ENCODE measurements at places on chromosomes 13 and 19.

- DNase-seq: no peak
Observed at GRCh38 chr19:41697198-41697855, 9.3 kb upstream of the CEACAM7 start.

GRCh38 chr13:80695841-80696240 lies 354.9 kb upstream of the SPRY2 start:
- no peak for DNase-seq

DNA sequence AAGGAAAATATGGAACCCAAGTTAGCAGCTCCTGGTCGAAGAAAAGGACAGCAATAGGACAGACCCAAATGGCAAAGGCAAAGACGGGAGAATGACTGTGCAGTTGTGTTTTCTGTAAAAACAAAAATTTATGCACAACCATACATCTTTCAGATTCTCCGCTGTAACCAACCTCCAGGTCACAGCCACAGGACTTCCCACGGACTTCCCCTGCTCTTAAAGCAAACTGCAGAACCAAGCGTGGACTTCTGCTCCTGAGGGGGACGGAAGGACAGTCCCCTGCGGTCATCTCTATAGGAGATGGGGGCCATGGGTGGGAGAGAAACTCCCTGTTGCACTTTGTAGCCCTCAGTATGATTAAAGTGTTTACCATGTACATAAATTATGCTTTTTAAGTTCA lies 2.5 kb downstream of the GRTP1 start:
- no peak for DNase-seq

GRCh38 chr19:13013649-13014048 lies 18.4 kb downstream of the NFIX start:
- no peak for DNase-seq

DNA sequence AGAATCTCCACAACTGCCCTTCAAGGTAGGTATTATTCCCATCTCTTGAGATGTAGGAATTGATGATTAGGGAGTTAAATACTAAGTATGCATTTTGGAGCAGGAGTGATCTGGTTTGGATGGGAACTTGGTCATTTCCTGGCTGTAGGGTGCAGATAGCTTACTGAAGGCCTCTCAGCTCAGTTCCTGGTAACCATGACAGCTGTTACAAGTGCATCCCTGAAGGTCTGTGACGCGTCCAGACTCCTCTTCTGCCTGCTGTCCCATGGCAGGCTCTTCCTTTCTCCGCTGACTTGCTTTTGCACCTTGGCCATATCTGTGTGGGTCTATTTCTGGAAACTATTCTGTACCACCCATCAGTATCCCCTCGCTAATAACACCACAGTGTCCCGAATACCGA lies 387.8 kb downstream of the ZNF536 start:
- DNase-seq: no peak

- no peak for DNase-seq
Observed at GRCh38 chr19:30879736-30880135, 469.5 kb downstream of the TSHZ3 start.

DNA sequence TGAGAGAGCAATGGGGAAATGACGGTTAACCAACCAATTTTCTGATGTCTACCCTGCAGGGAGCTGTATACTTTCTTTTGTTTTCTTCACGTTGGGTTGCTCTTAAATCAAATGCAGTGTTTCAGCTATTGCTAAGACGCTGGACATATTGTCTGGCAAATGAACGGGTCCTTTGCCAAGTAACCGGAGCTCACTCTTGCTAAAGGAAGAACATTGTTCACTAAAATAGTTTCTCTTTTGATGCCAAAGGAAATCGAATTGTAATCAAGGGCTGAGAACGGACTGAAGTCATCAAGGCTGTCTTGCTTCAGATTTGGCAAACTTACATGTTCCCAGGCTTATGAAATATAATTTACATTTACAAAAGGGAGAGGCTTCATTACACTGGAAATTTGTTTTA lies 142.3 kb upstream of the ARGLU1 start:
- no peak for DNase-seq

DNA sequence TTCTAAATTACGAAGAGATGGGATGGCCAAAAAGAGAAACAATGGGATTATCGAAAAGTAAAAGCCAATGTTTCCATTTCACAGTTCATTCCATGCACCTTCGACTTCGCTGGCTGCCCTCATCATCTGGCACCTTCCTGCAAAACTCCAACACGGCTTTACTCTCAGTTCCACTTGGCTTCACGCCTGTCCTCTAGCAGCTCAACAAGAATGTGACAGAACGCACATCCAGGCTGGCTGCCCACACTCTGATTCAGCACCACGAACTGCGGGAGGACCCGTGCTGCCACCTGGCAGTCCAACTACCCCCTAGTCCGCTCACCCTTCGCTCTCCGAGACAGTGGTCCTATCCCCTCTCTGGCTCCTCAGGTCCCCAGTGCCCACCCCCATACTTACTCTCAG lies 11.7 kb downstream of the ATP7B start:
- DNase-seq: peak; percentile 59

DNA sequence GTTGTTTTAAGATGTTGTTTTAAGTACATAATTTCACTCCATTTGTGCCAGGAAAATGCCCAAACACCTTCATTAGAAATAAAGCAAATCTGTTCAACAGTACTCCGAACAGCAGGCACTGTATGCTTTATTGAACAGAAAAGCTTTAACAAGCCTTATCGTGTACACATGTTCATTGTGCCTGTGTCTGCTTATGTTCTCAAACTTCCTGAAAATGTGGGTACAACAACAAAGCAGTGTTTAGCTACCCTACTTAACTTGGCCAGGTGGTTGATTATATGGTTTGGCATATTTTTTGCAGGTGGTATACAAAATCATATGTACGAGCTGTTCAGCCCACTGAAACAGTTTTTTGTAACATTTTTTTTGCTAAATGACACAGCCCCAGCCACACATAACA lies 718.0 kb downstream of the DACH1 start:
- DNase-seq: no peak

DNA sequence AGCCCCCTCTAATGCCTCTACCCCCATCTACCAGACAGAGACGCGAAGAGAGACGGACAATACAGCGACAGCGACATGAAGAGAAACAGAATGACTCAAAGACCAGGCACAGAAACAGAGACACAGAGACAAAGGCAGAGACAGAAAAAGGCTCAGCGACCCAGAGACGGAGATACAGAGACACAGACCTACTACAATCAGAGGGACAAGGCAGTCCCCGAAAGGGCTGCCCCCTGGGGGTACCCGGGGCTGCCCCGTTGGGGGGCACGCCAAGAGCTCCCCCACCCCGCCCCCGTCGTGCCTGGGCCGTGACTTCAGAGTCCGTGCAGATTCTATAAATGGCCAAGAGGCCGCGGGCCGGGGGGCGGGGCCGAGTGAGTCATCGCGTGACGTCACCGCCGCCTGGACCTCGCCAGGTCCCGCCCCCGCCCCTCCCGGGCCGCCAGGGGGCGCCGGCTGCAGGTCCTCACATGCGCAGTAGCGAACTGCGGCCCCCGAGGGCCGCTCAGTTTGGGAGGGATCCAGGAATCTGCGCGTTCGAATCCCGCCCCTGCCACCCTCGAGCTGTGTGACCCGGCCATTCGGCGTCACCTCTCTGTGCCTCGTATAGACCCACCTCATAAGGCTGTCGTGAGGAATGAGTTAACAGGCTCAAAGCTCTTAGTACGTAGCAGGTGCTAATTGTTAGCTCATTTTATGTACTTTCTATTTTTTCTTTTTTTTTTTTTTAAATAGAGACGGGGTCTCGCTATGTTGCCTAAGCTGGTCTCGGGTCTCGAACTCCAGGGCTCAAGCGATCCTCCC lies 2.7 kb upstream of the CNN1 start:
- peak; percentile 47 for DNase-seq

DNA sequence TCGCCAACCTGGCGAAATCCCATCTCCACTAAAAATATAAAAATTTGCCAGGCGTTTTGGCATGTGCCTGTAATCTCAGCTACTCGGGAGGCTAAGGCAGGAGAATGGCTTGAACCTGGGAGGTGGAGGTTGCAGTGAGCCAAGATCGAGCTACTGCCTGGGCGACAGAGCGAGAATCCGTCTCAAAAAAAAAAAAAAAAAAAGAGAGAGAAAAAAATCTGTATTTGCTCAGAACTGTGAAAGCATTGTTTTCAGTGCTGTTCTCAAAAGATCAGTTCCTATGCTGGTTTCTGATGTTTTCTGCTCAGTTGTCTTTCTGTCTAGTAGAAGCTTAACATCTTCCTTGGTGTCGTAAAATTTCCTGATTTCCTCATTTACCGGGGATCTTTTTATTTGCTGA lies 2.5 kb downstream of the SF3A2 start:
- DNase-seq: no peak

GRCh38 chr13:91375116-91375729 lies 23.2 kb upstream of the GPC5 start:
- no peak for DNase-seq

DNA sequence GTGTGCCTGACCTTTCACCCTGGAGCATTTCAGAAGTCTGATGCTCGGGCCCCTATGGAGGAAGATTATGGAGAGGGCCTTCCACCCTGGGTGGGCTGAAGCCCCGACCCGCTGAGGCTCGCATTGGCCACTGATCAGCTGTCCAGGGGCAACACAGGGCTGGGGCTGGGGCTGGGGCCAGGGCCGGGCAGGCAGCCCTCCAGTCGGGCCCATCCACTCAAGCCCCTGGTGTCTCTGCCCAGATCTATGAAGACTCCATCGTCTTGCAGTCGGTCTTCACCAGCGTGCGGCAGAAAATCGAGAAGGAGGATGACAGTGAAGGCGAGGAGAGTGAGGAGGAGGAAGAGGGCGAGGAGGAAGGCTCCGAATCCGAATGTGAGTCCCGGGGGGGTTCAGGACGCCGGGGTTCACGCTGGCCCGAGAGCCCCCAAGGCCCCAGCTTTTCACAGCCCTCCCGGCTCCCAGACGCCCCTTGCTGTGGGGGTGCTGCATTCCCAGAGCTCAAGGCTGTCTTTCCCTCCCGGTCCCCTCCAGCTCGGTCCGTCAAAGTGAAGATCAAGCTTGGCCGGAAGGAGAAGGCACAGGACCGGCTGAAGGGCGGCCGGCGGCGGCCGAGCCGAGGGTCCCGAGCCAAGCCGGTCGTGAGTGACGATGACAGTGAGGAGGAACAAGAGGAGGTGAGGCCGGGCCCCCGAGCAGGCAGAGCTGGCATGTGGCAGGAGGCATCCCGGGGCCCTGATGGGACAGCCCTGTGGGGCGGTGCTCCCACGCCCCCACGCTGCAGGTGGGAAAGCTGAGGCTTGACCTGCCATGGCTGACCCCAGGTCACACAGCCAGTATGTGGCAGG lies 29.5 kb upstream of the LDLR start:
- DNase-seq: no peak

DNA sequence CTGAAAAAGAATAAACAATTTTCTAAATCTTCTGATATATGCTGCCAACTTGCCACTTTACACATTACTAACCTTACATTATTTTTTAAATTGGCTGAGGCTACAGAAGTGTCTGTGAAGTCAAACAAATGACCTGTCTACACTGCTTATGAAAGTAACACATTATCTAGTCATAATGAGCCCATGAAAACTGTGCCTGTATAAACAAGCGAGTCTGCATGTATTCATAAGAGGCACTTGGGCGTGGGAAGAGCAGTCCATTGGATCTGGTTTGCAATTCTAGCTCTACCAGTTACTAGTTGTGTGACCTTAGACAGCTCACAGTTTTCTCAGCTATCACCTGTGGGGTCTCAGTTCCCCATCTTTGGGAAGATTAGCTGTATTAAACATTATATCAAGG lies 3.1 kb downstream of the VPS36 start:
- DNase-seq: no peak

- no peak for DNase-seq
Observed at GRCh38 chr13:70714993-70715392, 606.7 kb upstream of the KLHL1 start.

- DNase-seq: no peak
Observed at GRCh38 chr13:37647031-37647650, 48.6 kb upstream of the POSTN start.

DNA sequence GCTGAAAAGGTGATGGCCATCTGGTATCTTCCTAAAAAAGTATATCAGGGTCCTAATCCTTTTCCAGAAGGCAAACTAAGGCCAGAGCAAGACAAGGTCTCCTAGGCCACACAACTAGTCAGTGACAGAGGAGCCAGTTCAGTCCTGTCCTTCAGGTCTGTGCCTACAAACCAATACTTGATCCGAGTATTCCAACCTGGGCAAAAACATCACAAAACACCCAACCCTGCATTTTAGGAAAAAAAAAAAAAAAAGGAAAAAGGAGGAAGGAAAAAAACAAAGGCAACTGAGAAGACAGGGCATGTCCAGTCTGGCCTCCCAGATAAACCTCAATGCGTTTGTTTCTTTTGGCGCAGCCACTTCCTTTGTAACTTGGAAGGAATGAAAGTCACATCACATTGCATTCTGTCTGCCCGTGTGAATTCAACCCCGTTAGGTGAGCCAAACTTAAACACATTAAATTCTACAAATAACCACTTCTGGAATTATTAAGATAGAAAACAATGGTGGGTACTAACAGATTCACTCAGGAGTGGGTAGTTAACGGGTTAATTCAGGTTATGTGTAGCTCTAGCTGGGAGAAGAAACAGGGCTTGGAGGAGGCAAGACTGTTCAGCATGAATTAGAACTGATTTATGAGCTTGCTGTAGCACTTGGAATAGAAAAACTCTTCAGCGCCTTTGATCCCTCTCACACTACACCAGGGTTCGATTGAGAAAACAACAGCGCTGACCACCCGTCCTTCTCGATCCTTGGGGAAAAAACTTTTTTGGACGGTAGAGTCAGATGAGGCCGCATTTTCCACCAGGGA lies 43.0 kb upstream of the HNRNPA1L2 start:
- DNase-seq: peak; percentile 47

GRCh38 chr19:18293642-18294466 lies 12.4 kb upstream of the JUND start:
- DNase-seq: no peak

DNA sequence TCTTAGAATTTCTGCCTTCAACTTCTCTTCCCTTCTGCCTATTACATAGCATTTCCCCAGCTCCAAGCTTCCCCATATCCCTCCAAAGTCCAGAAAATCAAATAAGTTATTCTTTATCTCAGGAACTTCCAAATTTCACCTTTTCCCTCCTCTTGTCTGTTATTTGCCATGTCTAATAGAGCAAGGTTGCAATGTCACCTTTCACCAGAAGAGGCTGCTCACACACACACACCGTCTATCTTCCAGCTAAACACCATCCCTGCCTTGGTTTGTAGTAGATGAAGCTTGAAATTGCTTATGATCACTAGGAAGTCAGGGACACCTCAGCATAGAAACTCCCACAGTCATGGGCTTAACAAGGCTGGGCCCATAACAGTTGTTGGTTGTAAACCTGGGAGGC lies 48.4 kb downstream of the ZNRF4 start:
- no peak for DNase-seq

GRCh38 chr19:39416152-39417120 lies 4.0 kb downstream of the PLEKHG2 start:
- DNase-seq: no peak

All from kidney glomerular epithelial cell (primary cell).